ENCODE measurements at places on chromosomes 1 and 21.

DNA sequence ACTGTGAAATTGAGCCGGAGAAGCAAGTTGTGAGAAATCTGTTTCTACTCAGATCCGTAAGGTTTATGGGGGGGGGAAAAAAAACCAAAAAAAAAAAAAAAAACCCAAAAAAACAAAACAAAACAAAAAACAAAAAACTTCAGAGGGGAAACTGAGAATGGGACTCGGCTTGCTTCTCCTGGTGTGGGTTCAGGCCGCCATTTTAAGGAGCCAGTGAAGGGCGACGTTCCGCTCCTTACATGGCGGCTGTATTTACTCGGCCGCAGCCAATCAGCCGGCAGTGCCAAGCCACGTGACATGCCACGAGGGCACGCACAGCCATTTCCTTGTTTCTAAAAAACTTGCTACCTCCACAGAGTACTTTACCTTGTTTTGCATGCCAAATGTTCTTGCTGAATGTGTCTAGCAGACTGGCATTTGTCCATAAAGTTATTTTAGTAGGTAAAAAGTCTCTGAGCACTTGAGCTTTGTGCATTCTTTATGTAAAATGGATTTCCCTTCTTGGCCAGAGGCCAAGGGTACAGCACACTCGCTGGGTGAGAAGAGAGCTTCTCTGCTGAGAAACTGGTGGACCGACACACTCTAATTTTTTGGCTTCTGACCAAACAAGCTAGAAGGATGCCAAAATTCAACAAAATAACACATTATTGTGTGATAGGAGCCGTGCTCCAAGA lies 101.8 kb downstream of the NFIA start:
- DNase-seq = no peak

GRCh38 chr1:199733125-199733524 lies 294.4 kb upstream of the NR5A2 start:
- no peak for DNase-seq

DNA sequence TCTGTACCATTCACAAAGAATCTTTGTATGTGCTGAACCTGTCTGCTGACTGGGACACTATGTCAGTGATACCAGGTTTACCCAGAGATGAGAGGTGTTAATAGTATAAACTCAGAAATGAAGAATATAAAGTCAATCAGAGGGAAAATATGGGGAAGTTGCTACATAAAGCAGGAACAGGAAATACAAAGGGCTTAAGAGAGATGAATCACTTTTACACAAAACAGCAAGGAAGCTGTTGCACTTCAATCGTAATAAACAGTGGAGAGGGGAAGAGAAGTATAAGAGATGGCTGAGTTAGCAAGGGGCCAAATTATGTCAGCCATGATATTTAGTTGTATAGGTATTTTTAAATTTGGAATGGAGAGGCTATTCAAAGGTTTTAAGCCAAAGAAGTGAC lies 890.2 kb upstream of the NCAM2 start:
- DNase-seq = no peak

GRCh38 chr1:83746234-83746633 lies 252.7 kb downstream of the TTLL7 start:
- DNase-seq = no peak

- DNase-seq = peak; percentile 16
These were observed 70.3 kb upstream of the TINAGL1 start for GRCh38 chr1:31505911-31506497.

- no peak for DNase-seq
These were observed 261.7 kb downstream of the KCNJ6 start for GRCh38 chr21:37654596-37654995.

- no peak for DNase-seq
These were observed 34.2 kb upstream of the ZBTB40 start for GRCh38 chr1:22417466-22417865.

DNA sequence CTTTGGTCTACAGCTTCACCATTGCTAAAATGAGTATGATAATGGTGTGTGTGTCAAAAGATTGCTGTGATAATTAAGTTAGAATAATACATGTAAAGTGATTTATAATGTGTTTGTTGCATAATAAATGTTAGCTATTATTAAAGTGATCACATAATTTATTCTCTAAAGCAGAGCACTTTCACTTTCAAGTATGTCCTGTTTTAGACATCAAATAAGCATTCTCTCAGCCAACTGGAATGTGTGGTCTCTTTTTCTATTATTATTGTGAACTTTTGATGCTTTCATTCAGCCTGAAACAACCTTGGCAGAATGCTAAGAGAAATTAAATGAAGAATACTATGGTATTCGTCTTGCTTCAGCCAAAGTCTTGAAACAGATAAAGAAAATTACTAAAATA lies 102.8 kb upstream of the COL11A1 start:
- DNase-seq = no peak

- no peak for DNase-seq
These were observed 8.6 kb downstream of the HJV start for GRCh38 chr1:146012703-146013558.

GRCh38 chr1:205588636-205589035 lies 43.2 kb downstream of the ELK4 start:
- DNase-seq = peak; percentile 37

DNA sequence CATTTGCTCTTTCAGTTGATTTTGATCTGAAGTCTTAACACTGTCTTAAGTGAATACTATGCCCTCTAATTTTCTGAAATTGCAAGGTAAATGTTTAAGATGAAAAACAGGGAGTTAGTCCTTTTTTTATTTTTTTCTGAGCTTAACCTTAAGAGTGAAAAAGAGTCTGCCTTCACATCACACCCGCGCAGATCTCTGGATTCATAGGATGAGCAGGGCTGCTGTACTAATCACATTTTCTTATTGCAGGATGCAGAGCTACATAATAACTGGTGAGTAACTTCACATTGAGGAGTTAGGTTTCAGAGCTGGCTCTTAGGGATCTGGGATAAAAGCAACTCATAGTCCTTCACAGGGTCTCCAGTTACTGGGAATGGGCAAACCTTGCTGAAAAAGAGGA lies 188.7 kb upstream of the ATP1B1 start:
- no peak for DNase-seq

DNA sequence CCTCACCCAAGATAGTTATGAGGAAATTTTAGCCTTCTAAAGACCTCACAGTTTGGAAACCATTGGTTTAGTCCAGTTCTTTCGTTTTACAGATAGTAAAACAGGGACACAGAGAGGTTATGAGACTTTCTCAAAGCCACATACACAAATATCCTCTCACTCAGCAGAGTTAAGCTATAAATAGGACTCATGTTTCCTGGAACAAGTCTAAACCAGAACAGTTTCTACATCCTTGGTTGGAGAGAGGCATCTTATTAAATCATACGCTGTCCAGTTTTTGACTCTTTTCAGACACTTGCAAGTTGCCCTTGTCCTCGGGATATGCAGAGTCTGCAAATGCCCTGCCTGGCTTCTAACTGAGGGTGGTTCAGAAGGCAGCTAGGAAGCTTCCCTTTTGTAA lies 462.1 kb upstream of the DEPDC1 start:
- no peak for DNase-seq

- DNase-seq = no peak
These were observed 46.8 kb downstream of the USP24 start for GRCh38 chr1:55168353-55168752.

All from activated T-cell treated with anti-CD3 and anti-CD28 coated beads for 48 hours (primary cell).